ENCODE measurements at places on chromosomes 1 and 21.

GRCh38 chr1:86423873-86424272 is at the start of gene CLCA2:
Gene CLCA2 (plus strand): TSS chr1:86424171. CDS start chr1:86424248, 77 bp downstream.
- DNase-seq, result no peak

- DNase-seq, result peak; percentile 6
Measured at GRCh38 chr1:25063591-25064416, 133.7 kb upstream of the RUNX3 start.

- DNase-seq, result no peak
Measured at GRCh38 chr1:191760016-191760415, 398.2 kb upstream of the RGS18 start.

GRCh38 chr21:45863751-45864150 is 117.8 kb upstream of the COL6A1 start:
- no peak for DNase-seq

All from SK-MEL-5 (cell line).